NCI-H2081 treated with DMSO at 0.1 percent for 48 hours (cell line): ENCODE measurements at places on chromosomes 11 and 22.

DNA sequence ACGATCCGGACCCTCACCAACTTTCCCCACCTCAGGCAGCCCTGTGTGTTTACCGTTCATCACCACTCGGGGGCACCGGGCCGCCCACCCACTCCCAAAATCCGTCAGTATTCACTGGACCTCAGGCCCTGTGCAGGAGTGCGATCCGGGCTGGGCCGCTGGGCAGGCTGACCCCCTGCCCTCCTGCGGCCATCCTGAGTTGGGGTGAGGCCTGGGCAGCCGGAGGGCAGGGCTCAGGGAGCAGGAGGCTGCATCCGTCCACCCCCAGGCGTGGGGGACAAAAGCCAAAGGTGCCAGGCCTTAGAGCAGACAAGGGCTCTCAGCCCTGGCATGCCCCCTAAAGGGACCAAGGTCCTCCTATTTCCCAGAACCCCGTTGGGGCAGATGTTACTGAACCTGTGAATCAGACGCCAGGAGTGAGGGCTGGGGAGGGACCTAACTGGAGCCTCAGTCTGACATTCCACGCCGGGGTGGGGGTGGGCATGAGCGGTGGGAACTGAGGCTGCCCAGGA lies 16.8 kb upstream of the TMEM191C start:
- DNase-seq = no peak

- DNase-seq = no peak
Observed at GRCh38 chr22:39624501-39624821, 53.9 kb downstream of the CACNA1I start.

GRCh38 chr11:794766-795633 lies 3.1 kb downstream of the SLC25A22 start:
- DNase-seq = no peak

DNA sequence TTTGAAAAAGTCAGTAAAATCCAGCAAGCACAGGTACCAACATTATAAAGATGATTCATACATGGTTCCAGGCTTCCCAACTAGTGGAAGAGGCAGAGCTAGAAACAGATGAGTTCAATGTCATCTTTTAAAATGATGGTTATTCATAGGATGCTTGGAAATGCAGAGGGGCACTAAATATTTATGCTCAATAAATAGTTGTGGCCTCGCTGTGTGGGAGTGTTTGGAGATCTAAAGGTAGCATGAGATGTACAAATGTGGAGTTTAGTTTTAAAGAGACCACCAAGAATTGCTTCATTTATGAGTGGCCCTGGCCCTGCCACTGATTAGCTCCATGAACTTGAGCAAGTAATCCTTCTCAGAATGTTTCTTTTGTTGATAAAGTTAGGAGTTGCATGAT lies 182.2 kb downstream of the ETS1 start:
- no peak for DNase-seq

- DNase-seq = no peak
Observed at GRCh38 chr11:117456027-117456720, 128.5 kb downstream of the CEP164 start.

DNA sequence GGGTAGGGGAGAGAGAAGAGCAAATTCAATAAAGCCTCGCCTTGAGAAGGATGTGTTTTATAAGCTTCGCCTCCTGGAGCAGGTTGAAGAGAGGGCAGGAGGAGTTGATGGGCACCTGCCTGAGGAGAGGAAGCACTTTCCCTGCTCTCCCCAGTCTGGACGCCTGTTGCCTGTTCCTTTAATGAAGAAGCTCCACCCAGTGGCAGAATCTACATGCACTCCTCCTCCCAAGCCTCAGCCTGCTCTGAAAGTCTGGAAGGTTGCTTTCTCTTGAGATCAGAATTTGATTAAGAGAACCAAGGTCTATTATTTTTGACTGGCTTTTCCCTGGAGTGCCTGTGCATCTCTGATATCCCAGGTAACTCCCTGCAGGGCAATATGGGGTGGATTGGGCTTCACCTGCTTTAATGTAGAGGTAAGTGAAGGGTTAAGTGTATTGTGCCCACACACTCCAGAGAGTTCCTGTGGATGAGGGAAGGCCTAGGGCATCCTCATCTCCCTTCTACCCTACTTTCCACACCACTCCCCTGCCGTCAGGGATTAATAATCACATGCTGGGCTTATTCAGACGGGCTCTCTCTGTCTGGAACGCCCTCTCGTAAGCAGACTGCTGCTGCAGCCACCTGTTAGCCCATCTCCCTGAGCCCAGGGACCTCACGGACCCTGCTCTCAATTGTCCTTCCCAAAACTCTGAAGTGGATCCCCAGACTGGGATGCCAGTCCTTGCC lies 22.3 kb downstream of the NTM start:
- DNase-seq = no peak

DNA sequence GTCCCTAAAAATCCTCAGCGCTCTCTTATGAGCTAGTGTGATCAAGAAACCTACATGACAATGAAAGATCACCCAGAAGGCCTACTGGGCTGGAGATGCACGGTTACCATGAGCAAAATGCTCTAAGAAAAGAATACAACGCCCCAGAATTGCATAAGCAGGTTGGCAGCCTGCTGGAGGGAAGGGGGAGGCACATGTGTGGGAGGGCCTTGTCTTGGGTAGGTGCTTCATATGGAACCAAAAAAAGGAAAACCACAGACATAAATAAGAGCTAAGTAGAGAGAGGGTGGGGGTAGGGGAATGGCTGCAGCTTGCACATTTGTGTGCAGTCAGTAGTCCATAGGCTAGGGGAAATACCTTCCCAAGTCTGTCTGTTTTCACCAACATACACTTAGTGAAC lies 2.8 kb downstream of the SIAE start:
- no peak for DNase-seq

DNA sequence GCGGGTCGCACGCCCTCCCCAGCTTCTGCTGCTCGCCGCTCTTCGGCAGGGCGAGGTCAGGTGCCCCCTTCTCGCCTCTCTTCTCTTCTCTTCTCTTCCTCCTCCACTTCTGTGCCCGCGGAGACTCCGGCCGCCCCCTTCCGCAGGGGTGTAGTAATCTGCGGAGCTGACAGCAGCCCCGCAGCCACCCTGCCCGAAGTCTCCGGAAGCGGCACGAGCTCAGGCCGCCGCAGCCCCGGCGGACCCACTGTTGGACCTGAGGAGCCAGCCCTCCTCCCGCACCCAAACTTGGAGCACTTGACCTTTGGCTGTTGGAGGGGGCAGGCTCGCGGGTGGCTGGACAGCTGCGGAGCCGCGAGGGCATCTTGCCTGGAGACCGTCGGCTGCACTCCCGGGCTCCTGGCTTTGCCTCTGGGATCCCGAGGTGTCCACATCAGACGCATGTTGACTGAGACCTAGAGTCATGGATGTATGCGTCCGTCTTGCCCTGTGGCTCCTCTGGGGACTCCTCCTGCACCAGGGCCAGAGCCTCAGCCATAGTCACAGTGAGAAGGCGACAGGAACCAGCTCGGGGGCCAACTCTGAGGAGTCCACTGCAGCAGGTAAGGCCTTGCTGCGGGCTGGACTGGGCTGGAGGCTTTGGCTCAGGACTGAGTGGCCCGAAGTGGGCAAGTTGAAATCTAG lies 486 bp downstream of the STIM1 start:
- DNase-seq = no peak

DNA sequence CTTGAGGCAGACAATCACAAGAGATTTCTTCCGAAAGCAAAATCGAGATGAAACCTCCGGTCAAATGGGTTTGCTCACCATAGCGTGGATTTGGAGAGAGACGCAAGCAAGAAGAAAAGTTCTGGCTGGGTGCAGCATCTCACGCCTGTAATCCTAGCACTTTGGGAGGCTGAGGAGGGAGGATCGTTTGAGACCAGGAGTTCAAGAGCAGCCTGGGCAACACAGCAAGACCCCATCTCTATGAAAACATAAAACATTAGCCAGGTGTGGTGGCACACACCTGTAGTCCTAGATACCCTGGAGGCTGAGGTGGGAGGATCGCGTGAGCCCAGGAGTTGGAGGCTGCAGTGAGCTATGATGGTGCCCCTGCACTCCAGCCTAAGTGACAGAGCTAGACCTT lies 24.4 kb downstream of the MN1 start:
- DNase-seq = no peak

- DNase-seq = no peak
Observed at GRCh38 chr11:2902784-2903671, 17.5 kb upstream of the CDKN1C start.

GRCh38 chr11:35180317-35181233 lies 41.6 kb downstream of the CD44 start:
- DNase-seq = no peak

GRCh38 chr11:7436657-7437056 lies 48.6 kb upstream of the OLFML1 start:
- DNase-seq = no peak

GRCh38 chr11:131070365-131070764 lies 154.1 kb upstream of the SNX19 start:
- no peak for DNase-seq

DNA sequence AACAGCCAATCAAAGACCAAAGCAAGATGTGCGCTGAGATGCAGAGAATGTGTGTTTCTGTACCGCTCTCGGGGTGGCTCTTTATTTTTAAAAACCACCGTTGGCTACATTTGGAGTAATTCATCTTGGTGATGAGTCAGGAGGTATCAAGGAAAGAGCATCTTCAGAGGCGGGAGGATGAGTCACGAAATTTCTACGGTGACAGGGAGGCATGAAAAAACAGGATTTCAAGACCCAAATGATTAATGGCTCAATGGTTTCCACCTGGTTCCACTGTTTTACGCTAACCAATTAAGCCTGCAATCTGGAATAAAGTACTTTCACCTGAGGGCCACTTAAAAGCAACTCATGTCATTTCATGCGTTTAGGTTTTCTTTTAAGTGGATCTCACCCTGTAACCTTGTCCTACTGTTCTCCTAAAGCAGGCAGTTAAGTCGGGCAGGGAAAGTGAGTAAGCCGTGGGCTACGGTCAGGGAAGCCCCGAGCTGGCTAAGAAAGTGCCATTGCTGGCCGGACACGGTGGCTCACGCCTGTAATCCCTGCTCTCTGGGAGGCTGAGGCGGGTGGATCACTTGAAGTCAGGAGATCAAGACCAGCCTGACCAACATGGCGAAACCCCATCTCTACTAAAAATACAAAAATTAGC lies 74.6 kb downstream of the CELSR1 start:
- DNase-seq = no peak

DNA sequence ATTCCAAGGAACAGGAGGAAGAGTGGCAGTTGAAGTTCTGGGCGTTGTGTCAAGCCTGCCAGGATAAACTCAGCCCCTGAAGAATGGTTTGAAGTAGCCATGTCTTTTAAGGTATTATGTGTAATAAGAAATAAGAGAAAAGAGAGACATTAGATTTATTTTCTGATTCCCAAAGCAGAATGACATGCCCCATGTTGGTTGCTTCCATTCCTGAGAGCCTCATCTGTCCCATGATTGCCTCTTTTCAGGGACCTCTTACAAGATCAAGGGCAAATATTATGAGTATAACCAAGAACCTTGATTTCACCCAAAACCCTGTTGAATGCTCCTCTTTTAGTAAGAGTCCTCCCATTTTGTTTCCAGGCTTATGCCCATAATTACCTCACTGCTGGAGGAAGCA lies at the start of gene OR8D2:
TSS of gene OR8D2 (minus strand) at position 101 of the 400 bp plus-strand sequence. CDS start at position 101, 0 bp downstream.
- DNase-seq = no peak

- no peak for DNase-seq
Observed at GRCh38 chr11:102395720-102396393, 48.8 kb downstream of the BIRC2 start.

DNA sequence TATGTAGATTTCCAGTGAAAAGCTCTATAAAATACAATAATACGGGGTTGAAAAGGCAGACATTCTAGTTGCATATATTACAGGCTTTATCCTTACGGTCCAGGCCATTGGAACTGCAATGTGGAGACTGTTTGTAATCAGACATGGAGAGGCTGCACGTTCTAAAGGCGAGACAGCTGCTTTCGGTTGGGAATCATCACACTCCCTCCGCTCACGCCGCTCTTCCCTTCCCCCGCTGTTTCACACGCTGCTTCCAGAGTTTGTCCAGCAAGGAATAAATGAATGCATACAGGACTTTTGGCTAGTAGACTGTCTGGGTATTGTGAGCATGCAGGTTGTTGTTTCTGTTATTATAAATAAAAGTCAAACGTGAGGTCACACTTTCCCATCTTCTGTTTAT lies 13.5 kb upstream of the EFCAB6 start:
- DNase-seq = no peak

DNA sequence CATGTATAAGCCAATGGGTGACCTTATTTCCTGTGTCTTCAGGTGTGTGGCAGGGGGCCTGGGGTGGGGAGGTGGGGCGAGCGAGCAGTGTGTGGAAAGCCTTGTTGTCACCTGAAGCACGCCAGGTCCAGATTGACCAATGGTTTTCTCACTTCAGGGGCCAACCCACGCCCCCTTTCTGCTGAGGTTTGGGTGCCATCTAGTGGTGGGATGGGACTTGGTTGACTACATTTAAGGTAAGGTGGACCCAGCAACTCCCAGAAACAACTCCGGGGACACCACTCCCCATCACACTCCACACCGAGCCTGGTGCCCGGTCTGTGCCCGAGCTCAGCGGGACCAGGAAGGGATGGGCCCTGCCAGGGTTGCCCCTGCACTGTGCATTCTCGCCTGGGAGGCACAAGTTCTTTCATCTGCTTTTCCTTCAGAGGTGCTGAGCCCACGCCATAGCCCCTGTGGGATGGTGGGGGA lies 40.0 kb downstream of the TPCN2 start:
- DNase-seq = no peak

DNA sequence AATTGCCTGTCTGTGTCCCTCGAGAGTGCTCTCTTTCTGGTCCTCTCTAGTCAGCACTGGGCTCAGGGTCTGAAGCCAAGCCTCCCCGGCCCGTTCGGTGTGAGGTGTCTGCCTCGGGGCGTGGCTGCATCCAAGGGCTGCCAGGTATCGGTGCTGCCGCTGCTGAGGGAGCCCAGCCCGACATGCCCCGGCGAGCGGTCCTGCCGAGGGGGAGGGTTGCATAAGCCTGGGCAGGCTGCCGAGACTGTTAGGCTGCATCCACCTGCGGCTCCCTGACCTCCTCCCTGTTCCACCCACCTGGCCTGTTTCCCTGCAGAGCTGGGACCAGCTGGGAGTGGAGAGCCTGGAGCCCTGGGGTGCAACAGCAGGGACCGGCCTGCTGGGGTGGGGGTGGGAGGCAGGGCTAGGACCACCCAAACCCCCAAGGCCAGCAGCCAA lies 6.3 kb downstream of the OVOL1 start:
- DNase-seq = peak; percentile 25

DNA sequence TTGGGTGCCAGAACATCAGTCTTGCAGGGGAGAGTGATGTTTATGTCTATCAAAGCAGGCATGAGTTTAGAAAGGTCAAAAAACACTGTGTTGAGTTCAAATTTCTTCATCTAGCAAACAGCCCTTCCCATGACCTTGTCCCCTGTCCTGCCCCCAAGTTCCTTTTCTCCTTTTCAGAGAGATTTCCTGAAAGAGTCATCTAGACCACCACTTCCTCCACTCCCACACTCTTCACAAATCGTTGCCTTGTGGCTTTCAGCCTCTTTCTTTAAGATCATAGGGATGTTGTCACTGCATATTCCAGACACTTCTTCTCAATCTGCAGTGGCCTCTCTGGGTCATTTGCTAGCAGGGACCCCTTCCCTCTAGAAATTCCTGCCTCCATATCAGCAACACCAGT lies 290.5 kb downstream of the TENM4 start:
- DNase-seq = no peak

GRCh38 chr11:57571606-57572005 lies 4.1 kb upstream of the UBE2L6 start:
- DNase-seq = no peak

- no peak for DNase-seq
Observed at GRCh38 chr11:23688835-23689234, 808.0 kb upstream of the LUZP2 start.
